ENCODE measurements at places on chromosomes 4 and X.

GRCh38 chr4:121873604-121874003 lies 3.3 kb upstream of the BBS7 start:
- no peak for DNase-seq

GRCh38 chrX:142068365-142068764 lies 136.7 kb downstream of the MAGEC2 start:
- DNase-seq = no peak

DNA sequence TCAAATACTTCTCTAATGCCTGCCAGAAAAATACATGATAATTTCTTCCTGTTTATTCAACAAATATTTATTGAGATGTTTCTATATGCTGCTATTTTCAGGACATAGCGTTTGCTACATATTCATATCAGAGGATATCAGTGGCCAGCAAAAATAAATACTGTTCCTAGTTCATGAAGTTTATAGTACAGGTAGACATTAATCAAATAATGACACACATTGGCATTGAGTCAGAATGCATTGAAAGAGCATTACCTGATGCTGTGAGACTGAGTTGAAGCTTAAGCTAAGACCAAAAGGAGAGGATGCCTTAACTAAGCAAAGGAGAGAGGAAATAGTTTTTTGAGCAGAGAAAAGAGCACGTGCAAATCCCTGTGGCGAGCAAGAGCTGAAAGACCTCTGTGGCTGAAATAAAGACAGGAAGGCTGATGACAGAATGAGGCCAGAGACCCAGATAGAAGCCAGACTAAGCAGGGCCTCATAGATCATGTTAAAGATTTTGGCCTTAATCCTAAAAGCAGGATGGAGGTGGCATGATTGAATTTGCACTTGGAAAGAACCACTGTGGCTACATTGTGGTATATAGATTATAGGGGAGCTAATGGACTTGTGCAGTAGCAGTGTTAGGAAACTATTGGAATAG lies 36.2 kb downstream of the FAM241A start:
- no peak for DNase-seq

GRCh38 chrX:45980726-45981125 lies 564.5 kb downstream of the ZNF674 start:
- DNase-seq = no peak

DNA sequence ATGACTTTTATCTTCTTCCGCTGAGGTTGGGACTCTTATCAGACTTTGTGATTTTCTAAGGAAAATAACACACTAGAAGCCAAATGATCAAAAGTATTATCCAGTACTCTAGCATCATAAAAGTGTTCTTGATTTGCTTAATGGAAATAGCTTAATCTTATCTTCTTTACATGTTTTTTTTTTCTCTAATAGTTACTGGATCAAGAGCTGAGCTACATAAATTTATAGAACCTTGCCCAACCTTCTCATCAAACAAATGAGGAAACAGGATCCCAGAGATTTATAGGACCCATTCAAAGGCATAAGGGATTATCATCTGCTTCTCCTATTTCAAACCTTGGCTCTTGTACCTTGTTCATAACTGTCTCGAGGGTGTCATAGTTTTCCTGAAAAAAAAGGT lies 68.3 kb upstream of the WDR17 start:
- DNase-seq = no peak

Data from epithelial cell of prostate (primary cell).